ENCODE measurements at places on chromosomes 7 and 10.
A peak's percentile ranks its signal among the peaks of the same experiment; 100 is the strongest.

DNA sequence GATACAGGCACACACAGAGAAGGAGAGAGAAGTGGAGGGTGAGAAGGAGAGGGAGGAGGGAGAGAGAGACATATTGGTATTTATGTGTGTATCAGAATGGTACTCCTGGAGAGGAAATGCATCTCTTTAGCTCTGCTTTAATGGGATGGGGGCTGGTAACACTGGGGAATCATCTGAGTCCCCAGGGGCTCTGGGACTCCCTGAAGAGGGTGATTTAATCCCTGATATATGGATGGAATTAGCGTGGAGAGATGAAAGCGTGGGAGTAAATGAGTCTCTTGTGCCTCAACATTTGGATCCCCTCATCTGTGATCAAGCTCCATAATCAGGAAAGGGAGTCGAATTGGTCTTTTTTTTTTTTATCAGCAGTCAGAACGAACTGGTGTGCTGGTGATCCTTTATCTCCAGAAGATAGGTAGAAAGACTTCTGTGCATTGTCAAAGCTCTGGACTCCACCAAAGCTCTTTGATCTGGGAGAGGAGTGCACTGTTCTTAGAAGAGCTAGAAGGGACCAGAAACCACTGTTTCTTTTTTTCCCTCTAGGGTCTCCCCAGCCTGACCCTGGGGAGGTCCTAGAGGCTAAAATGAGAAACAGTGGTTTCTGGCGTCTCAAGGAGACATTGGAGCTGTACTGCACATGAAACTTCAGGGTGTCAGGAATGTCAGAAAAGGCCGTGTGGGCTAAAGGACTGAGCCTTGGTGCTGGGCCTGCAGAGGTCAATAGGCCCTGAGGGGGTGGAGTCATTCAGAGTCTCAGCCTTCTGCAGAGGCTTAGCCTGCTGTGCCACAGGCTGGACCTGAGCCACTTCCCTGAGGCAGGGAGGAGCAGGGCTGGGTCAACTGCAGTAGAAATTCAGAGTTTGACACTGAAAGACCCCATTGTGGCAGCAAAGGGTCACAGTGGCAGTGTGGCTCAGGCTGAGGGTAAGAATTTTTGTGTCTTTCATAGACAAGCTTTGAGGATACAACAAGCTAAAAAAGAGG is 234.4 kb upstream of the SLC26A5 start:
- DNase-seq, result no peak

DNA sequence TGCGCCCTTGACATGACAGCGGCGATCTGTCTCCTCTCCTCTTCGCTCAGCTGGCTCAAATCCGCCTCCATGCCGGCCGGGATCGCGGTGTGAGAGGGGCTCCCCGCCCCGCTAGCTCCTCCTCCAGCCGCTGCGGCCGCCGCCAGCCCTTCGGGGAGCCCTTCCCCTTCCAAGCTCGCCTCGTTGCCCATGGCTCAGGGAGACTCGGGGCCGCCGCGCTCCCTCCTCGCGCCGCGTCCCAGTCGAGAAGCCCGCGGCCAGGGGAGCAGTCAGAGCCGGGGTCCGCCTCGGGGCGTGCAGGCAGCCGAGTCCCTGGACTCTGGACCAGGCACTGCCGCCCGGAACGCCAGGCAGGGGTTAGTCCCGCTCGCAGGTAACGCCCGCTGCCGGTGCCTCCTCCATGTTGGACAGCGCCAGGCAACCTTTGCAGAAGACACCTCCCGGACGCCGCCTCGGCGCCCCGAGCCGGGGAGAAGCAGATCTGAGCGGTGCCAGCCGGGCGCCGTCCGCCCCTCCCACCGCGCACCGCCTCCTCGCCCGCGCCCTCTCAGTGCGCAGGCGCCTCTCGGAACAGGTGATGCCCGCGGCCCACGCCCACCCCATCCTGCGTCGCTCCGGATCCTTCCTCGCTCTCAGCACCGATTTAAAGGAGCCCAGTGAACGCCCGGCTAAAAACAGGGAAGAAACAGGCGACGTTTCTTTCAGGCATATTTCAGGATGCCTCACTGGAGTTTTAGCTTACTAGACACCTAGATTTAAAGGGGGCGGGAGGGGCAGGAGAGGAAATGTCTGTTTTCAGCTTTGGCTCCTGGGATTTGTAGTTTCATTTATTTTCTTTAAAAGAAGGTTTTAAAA is at the start of gene PCLO:
Gene PCLO (minus strand): TSS at position 483 of the 855 bp plus-strand sequence. CDS start 292 bp downstream, at position 191.
- DNase-seq, result peak; percentile 55

DNA sequence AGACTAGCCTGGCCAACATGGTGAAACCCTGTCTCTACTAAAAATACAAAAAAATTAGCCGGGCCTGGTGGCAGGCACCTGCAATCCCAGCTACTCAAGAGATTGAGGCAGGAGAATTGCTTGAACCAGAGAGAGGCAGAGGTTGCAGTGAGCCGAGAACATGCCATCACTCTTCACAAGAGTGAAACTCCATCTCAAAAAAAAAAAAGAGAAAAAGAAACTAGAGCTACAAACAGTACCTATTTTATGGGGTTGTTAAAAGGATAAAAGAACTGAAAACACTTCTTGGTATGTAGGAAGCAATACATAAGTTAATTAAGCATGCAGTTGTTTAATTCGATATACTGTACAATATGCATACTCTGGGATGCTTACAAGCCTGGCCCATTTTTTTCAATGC is 216.9 kb downstream of the SORCS1 start:
- no peak for DNase-seq

DNA sequence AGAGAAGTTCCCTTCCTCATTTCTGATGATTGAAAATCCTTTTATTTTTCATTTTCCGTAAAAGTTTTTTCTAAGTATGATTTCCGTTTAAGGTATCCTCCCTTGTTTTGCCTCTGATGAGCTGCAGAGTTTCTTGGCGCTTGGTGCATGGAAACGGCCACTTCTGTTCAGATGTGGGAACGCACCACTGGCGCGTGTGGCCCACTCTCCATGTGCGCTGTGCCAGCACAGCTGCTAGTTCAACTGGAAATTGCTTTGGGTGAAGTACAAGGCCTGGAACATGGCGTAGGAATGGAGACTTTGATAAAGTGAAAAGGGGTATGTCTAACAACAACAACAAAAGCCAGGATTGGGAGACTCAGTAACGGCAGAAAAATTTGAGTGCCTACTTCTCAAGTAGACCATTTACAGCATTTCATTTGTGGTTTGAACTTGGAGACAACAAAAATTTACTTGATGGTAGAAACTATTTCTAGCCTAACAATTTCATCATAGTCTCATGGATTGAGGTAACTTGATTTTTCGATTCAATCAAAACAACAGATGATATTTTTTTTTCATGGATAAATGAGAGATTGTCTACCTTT is 364.2 kb downstream of the SUGCT start:
- no peak for DNase-seq

DNA sequence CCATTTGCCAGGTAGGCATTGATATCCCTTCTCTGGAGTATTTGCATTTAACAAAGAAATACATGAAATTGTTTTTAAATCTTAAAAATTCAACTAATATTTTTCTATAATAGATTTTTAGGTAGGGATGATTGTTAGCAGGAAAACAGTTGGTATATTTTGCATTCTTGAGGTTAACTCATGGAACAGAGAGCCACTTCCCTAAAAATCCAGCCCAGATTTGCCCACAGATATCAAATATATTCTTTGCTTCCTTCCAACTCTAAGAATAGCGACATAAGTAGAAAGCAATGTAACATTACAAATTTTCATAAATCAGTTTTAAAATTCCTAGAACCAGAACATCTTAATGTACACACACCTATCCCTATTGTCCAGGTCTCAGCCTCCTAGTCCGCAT is 45.0 kb upstream of the ANLN start:
- DNase-seq, result no peak

GRCh38 chr7:152760854-152761748 is 1.5 kb downstream of the ACTR3B start:
- no peak for DNase-seq

GRCh38 chr7:122092964-122093797 is 50.9 kb downstream of the AASS start:
- DNase-seq, result peak; percentile 31

- no peak for DNase-seq
These were observed 1191.1 kb downstream of the SORCS1 start for GRCh38 chr10:105973360-105973759.

DNA sequence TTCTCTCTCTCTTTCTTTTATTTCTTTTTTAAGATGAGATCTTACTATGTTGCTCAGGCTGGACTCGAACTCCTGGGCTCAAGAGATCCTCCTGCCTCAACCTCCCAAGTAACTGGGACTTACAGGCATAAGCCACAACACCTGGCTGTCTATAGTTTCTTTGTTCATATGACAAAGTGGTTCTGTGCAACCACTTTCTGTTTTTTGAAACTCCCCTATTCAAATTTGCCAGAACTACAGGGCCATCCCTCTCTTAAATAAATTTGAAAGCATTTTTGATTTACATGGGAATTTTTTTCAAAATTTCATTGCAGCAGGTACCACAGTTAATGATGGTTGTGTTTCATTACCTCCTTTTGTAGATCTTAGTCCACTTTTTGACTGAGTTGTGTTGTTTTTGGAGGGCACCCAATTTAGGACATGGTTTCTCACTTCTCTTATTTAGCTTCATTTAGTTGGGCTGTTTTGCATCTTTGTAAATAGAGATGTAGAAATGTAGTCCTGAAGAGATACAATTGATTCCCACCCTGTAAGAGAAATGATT is 119.2 kb downstream of the LRRC4 start:
- DNase-seq, result no peak

GRCh38 chr10:100826031-100826651 is 80.8 kb downstream of the PAX2 start:
- no peak for DNase-seq

GRCh38 chr7:138095972-138096935 is 20.0 kb downstream of the AKR1D1 start:
- no peak for DNase-seq

- no peak for DNase-seq
These were observed 534.6 kb upstream of the POM121L12 start for GRCh38 chr7:52500841-52501240.

DNA sequence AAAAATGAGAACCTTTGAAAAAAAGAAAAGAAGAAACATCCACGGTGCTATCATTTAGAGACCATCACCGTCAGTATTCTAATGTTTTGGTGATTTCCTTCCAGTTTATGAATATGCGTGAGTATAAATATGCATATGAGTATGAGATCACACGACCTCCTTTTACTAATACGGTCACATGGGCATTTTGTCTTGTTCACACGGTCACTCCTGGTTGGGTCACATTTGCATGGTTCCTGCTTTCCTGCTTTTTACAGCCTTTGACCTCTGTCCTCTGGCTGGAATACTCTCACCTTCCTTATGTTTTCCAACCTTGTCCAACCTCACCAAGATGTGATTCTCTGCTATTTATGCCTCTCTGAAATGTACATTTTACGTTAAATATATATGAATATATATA is 25.3 kb upstream of the LMTK2 start:
- no peak for DNase-seq

- DNase-seq, result peak; percentile 49
These were observed 5.9 kb downstream of the DIP2C start for GRCh38 chr10:683448-684071.

- DNase-seq, result no peak
These were observed 99.5 kb downstream of the MKI67 start for GRCh38 chr10:128026615-128027300.
